Bone marrow (tissue), 2 donors: ENCODE measurements at places on chromosomes 2 and 18.
A peak's percentile ranks its signal among the peaks of the same experiment; 100 is the strongest.

DNA sequence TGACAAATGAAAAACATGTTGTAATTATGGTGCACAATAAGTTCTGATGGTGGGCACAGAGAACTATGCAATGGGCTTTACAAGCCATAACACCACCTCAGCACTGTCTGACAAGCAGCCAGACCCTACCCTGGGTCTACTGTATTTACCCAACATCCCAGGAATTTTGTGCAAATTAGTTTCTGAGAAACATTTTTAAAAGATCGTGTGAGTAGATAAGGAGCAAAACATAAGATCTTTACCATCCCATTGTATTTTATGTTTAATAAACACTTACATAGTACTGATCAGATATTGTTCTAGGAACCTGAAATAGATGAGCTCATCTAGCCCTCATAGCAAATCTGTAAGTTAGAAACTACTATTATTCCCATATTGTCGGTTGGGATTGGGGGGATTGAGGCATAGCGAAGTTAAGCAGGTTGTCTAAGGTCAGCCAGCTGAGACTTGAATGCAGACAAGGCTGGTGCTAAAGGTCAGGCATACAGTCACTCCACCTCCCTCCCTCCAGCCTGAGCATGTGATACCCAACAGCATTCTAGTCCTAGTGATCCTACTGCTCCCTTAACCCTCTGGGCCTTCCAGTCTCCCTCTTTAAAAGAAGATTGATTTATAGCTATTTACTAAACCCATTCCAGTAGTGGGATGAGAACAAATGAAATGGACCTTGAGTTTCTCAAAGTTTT lies 67.4 kb upstream of the STAM2 start:
- DNase-seq = no peak

DNA sequence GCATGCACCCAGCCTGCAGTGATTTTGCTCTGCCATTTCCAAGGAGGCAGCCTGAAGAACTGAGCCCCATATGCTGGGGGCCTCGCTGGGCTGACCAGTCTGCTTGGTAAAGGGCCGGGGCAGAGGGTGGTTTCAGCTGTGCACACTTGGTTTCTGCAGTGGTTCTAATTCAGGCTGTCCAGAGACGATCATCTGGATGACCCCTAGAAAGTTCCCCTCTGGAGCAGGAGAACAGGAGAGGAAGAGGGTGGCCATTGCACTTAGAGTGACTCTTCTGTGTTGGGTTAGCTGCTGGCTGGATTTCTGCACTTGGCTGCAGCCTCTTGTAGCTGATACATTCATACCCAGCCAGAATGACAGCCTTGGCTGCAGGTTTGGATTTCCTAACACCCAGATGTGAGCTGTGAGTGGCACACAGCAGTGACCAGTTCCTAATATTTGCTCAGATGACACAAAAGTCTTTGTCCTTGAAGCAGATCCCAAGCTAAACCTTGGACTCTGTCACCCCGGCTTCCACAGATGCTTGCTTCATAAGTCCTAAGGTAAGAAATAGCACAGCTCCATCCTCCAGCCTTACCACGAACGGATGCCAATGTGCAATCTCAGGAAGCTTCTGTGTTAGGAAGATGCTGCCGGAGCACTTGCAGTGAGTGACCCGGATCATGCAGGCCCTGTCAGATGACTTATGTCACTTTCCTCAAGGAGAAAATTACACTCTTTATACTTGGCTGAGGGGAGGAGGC lies 105.6 kb downstream of the HNRNPLL start:
- no peak for DNase-seq

DNA sequence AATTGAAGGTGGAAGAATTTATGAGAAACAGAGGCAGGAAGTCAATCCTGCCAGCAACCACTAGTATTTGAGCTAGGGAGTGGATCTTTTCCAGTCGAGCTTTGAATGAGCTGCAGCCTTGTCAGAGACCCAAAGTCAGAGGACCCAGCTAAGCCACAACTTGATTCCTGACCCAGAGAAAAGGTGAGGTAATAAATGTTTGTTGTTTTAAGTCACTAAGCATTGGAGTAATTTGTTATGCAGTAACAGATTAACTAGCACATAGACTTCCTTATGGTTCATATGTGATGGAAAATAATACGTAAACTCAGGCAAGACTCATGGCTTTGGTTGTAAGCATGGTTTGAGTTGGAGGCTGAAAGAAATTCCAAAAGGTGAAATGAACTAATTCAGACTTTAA lies 21.6 kb downstream of the EFEMP1 start:
- no peak for DNase-seq

GRCh38 chr2:219957820-219958219 lies 330.4 kb downstream of the SLC4A3 start:
- DNase-seq = no peak

DNA sequence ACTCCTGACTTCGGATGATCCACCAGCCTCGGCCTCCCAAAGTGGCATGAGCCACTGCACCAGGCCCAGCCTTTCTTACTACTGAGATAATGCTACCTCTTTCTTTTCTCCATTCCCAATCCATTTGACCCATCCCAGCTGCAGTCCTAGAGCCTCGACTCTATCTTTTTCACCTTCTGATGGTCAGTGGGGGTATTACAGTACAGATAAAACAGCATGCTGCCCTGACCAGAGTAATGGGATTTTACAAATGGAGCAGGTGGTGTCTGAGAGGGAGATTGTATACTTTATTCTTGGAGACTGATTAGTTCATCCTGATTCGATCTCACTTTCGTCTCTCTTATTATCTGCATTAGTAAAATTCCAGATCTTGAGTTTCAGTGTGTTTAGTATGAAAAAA lies 238.6 kb upstream of the TNP1 start:
- no peak for DNase-seq

DNA sequence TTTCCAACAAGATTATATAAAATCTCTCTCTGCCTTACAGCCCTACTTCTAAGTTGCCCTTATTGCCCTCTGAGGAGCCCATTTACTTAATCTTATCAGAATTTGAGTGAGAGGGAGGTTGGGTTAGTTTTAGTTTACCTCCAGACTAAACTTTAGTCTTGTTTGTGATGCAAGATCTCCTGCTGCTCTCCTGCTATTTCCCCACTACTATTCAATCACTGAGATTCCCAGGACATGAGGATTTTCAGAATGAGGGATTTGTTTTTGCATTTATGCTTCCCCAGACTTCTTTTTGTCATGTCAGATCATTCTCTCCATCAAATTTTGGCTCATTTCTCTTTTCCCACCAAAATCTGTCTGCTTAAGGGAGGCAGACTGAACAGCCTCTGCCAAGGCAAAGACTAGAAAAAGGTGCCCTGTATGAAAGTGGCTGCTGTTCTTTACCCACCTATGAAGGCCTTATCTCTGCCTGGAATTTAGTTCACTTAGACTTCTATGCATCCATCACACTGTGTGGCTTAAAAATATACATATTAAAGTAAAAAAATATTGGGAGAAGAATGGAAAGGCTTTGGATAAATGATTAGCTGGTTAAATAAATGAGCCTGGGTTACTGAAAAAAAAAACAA lies 401.3 kb downstream of the PID1 start:
- DNase-seq = no peak

DNA sequence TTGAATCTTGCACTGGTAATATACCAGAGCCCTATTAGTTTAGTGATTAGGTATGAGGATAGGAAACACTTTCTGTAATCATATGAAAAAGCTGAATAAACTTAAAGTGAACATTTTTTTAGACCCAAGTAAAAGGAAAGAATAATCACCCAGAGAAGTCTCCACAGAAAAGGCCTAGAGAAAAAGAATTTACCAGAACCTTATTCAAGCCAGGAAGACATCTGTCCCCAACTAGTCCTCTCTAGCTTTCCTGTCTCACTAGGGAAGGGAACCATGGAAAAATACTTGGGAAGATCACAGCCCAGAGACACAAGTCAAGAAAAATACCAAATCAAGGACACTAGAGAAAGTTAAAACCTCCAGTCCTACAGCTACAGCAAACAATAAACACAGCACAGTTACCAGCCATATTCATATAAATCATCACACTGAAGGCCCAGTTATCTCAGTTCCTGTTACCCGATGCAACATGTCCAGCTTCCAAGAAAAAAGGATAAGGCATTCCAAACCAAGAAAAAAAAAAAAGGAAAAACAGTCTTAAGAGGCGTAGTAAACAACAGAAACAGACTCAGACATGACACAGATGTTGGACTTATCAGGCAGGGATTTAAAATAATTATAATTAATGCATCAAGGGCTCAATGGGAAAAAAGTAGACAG lies 461.5 kb downstream of the IRS1 start:
- no peak for DNase-seq

GRCh38 chr2:216029416-216030129 lies 16.2 kb upstream of the MREG start:
- DNase-seq = no peak

DNA sequence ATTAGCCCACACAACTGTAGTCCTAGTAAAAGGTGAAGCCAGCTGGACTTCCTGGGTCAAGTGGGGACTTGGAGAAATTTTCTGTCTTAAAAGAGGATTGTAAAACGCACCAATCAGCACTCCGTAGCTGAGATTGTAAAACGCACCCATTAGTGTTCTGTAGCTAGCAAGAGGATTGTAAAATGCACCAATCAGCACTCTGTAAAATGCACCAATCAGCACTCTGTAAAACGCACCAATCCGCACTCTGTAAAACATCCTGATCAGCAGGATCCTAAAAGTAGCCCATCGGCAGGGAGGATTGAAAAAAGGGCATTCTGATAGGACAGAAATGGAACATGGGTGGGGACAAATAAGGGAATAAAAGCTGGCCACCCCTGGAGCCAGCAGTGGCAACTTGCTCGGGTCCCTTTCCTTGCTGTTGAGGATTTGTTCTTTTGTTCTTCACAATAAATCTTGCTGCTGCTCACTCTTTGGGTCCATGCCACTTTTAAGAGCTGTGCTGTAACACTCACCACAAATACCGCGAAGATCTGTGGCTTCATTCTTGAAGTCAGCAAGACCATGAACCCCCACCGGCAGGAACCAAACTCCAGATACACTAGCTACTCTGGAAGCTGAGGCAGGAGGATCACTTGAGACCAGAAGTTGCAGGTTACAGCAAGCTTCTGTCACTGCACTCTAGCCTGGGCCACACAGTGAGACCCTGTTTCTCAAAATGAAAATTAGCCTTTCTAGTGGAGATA lies 102.6 kb downstream of the HS6ST1 start:
- DNase-seq = no peak

- peak; percentile 48 for DNase-seq
Observed at GRCh38 chr2:131413148-131413747, 49.3 kb upstream of the RAB6D start.

DNA sequence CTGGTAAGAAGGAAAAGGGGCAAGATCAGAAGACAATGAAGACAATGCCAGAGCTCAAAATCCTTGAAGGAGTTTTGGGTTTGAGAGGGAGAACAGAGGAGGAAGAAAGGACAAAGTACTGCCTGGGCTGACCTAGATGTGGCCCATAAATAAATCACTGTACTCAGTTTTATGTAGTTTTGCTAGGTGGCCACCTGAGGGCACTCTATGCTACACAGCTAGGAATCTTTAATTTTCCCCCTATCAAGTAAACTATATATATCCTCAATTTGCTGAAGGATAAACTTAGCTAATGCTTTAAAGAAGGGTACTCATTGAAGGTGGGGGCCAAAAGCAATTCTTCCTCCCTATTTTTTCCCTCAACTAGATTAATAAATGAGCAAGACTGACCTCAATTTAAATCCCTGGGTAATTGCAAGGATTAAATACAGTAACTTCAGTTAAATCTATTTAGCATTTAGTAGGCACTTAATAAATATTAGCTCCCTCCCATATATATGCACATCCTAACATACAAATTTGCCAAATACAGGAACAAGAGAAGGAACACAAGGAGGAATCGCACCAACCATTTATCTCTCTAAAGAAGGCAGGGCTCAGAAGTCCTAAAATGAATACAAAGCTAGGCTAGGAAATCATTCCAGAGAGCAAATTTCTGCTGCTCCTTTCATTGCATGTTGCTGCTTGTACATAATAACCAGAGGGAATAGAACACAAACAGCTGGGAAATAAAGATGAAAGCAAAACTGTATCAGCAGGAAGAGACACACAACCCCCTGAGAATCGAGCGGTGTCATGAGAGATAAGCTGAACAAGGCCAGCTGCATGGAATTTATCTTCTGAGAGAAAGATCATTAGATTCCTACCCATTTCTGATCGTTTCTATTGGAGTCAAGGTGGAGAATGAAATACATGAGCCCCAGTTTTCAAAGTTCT lies 540.1 kb downstream of the NRXN1 start:
- no peak for DNase-seq

DNA sequence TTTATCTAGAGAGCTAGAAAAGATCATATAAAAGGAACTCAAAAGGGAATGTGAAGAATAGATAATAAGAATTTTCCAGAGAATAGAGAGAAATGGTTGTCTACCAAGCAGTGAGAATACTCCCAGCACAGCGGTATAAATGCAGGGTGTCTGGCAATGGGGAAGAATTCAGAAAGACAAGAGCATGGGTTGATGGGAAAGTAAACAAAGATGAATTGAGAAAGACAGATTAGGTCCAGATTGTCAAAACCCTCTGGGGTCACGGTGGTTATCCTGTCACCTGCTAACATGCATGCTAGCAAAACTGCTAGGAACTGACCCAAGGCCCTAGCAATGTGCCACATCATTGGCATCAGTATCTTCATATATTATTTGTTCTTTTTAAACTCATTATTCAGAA lies 30.8 kb upstream of the C1D start:
- no peak for DNase-seq

- DNase-seq = no peak
Observed at GRCh38 chr18:35547008-35547605, 34.4 kb upstream of the GALNT1 start.

GRCh38 chr18:35703043-35703688 lies 121.6 kb downstream of the GALNT1 start:
- no peak for DNase-seq

DNA sequence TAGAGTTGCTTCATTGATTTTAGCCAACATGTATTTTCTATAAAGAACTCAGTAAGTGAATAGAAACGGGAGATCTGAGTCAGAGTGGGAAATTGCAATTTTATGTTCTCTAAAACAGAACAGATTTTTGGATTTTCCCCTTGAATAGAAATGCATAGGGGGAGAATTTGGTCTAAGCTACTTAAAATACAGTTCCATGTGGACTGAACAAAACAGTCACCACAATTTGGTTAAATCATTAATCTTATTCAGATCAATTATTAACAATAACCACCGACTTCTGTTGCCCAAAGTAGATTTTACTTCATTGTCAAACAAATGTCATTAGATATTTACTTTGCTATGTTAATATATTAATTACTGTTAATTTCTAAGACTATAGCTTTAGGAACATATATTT lies 107.7 kb downstream of the SCG2 start:
- no peak for DNase-seq

GRCh38 chr2:98258906-98259305 lies 87.3 kb upstream of the CNGA3 start:
- no peak for DNase-seq

- DNase-seq = no peak
Observed at GRCh38 chr2:60862642-60863041, 18.7 kb upstream of the REL start.

DNA sequence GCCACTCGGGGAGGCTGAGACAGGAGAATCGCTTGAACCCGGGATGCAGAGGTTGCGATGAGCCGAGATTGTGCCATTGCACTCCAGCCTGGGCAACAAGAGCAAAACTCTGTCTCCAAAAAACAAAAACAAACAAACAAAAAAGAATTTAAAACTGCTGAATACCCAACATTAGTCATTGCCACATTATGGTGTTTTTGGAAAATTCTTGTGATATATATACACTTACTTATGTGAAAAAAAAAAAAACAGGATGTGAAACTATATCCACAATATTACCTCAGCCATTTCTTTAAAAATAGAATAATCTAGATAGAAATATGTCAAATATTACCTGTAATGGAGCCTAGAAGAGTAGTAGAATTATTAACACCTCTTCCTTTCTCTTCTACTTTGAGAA lies 288.3 kb upstream of the FN1 start:
- DNase-seq = no peak
